Activated naive CD4-positive, alpha-beta T cell treated with Interleukin-2 at 50 U/mL for 16 hours (primary cell): ENCODE measurements at places on chromosomes 16 and 17.

DNA sequence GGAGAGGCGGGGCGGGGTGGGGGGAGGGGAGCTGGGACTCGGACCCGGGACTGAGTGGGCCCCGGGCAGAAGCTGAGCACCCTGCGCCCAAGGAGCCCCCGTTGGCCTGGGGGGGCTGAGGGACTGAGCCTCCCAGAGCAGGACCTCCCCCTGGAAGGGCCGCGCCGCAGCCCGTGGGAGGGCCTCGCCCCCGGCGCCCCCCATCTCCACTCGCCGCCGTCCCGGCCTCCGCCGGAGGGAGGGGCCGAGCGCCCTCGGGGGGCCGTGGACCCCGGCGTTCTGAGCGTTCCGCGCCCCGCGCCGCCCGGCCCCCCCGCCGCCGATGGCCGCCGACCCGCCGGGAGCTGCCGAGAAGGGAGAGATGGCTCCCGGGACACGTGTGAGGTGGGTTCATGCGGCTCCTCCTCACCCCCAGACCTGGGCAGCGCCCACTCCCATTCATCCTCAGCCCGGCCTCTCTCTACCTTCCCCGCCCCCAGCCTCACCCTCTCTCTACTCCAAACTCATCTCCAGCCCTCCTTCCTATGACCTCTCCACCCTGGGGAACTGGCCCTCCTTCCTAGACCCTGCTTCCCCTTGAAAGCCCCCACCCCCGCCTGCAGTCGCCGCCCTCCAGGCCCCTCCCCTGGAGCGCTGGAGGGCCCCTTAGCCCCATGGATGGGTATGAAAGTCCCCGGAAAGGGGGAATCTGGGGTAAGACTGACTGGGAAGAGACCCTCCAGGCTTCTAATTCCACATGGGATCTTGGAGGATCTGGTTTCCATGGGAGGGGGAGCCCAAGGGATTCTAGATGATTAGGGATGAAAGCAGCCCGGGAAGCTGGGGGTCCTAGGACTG lies 922 bp downstream of the FBXL19 start:
- DNase-seq: peak; percentile 20

DNA sequence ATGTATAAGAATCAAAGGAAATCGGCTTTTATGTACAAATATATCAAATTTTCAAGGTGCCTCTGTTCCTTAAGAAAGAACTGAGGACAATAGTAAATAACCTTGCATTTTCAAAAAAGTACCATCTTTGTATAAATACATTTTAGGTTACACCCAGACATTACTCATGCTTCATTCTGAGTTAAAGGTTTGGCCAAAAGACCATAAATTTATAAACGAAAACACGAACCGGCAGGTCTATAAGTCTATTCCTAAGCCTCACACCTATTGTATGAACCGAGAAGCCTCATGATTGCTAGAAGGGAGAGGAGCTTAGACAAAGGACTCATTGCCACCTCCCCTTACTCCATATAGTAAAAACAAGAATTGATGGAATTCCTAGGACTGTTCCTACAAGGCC lies 94.6 kb upstream of the PSMD7 start:
- DNase-seq: no peak

- no peak for DNase-seq
Observed at GRCh38 chr16:65716737-65717700, 595.2 kb upstream of the CDH11 start.

- no peak for DNase-seq
Observed at GRCh38 chr17:67620636-67621035, 97.1 kb upstream of the NOL11 start.

- no peak for DNase-seq
Observed at GRCh38 chr16:58843675-58844074, 109.6 kb upstream of the GOT2 start.

GRCh38 chr16:87657621-87658192 lies 55.4 kb downstream of the JPH3 start:
- no peak for DNase-seq

- peak; percentile 66 for DNase-seq
Observed at GRCh38 chr17:78127239-78127887, 1.2 kb downstream of the TMC6 start.

GRCh38 chr16:1863681-1864460 lies 8.1 kb downstream of the MEIOB start:
- DNase-seq: no peak

GRCh38 chr17:29209073-29209472 lies 28.9 kb upstream of the MYO18A start:
- no peak for DNase-seq

DNA sequence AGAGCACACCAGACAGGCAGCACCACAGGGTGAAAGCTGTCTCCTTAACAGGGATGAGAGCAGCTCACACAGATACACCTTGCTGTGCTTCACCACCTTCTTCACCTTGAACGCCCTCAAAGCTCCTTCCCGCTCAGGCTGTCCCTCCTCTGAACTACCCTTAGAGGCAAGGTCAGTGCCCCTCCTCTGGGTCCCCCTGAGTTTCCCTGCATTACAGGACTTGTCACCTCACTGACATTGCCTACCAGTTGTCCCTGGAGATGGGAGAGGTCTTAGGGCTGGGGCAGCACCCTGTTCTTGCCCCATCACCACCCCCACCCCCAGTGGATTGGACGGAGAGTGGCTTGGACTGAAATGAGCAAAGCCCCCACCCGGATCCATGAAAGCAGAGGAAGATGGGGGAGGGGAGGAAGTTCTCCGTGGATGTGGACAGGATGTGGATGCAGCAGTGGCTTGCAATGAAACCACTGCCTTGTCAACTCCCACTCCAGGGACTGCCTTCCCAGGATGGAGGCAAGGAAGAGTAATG lies 73.2 kb upstream of the CDH5 start:
- no peak for DNase-seq

DNA sequence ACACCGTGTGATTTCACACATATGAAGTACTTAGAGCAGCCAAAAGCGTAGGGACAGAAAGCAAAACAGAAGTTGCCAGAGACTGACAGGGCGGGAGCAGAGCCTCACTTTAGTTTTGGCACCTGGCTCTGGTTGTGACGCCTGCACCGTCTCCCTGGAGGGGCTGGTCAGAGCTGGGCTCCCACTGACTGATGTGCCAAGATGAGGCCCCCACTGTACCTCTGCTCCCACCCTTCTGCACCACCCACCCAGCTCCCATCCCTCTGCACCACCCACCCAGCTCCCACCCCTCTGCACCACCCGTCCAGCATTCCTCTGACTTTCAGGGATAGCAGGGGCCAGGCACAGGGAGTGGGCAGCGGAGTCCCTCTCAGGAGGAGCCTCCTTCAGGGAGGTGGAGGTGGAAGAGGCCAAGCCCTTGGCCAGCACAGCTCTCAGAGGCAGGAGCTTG lies 3.2 kb upstream of the PRSS21 start:
- DNase-seq: no peak

- no peak for DNase-seq
Observed at GRCh38 chr17:80779961-80780380, 211.7 kb upstream of the CHMP6 start.

DNA sequence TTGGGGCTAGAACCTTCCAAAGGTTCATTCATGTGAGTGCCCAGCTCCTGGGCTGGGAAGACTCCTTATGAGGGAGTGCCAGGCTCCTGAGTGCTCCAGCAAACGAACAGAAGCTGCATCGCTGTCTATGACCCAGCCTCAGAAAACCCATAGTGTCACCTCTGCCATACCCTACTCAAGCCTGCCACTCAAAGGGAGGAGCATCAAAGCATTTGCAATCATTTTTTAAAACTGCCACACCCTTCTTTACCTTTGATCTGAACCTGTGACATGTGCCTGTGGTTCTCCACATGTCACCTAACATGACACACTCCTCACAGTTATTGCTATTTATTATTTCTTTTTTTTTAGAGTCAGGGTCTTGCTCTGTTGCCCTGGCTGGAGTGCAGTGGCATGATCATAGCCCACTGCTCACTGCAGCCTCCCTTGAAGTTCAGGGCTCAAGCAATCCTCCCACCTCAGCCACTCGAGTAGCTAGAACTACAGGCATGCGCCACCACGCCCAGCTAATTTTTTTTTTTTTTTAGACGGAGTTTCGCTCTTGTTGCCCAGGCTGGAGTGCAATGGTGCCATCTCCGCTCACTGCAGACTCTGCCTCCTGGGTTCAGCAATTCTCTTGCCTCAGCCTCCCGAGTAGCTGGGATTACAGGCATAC lies 7.3 kb upstream of the KDM8 start:
- DNase-seq: peak; percentile 14

DNA sequence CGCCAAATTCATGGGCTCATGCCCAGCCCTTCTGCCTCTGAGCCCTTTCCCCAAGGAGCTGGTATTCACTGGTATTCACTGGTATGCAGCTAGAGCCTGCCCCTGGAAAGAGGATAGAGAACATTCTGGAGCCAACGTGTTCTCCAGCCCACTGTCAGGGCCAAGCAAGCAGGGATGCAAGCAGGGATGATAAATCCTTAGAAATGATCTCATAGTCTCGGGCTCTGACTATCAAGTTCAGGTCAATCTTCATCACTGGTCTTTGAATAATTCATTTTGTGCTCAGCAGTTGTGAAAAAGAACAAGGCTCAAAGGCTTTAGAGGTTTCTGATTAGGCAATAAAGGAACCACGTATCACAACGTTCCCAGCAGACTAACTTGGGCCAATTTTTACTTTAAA lies 57.3 kb downstream of the CACNG5 start:
- DNase-seq: no peak

DNA sequence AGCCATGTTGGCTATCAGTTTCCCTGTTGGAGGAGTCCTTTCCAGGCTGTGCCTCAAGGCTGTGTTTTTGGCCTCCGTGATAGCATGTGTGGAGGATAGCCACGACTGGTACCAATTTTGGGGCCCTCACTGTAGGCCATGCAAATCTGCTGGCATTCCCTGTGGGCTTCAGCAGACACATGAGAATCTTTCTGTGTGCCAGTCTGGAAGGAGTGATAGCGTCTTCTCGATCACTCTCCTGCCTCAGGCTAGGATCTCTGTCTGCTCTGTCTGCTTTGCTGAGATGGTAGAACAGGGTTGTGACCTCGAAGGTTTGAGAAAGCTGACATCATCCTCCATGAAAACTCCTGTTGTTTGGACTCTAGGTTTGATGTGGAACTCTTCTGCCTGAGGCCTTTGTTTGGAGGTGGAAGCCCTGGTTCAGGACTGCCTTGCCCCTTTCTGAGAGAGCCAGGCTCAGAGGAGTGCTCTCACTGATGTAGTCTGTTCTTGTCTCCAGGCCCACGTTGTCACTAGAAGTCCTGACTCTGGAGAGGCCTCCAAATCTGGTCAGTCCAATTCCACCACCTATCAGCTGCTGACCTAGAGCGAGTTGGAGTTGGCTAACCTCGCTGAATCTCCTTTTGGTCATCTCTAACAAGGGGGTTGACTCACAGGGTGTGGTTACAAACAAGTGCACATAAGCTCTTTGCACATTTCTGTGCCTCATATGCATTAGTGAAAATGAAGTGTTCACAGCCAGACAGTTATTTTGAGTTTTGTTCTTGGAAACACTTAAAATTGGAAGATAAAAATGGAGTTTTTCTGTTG lies 12.1 kb upstream of the EDC4 start:
- DNase-seq: no peak

DNA sequence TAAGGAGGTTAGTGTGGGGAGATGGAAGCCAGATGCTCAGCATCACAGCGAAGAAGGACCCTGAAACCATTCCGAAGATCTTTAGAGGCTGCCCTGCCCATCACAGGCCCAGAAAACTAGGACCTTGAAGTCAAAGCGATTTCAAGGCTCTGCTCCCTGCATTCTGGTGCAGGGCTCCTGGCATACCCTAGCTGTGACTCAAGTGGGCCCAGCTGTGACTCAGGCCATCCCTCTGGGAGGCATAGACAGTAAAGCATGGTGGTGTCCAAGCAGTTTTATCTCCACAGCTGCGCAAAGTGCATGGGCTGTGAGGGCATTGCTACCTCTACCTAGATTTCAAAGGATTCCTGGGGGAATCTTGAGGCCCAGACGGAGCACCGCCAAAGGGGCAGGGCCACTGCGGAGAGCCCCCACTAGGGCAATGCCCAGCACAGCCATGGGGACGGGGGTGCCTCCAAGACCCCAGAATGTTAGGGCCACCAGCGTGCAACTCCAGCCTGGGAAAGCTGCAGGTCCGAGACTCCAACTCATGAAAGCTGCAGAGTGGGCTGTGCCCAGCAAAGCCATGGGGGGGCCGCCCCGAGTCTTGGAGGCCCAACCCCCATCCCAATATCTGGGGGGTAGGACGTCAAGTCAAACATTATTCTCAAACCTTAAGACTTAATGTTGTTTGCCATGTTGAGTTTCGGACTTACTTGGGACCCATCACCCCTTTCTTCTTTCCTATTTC lies 11.7 kb upstream of the ZNF594 start:
- DNase-seq: no peak

DNA sequence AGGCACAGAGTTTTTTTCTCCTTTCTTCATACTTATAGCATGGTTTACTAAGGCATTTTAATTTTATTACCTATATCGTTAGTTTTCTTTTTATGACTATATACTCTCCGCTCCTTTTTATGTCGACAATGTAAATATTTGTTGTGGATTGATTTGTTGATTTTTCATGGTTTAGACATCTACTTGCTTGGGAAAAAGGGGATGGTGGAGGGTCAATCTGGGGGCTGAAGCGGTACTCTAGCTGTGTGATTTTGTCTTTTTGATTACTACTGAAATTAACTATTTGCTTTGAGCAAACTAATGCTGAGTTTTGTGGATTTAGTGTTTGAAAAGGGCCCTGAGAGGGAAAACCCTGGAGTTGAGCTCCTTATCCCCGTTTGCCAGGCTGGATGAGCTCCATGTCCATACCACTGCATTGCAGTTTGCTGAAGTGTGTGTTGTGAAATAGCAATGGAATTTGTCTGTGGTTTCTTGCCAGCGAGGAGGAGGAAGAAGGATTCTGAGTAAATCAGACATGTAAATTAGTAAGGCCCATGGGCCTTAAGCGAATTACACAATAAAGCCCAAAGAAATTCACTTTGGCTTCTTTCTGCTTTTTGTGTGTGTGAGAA lies 72.0 kb downstream of the FTO start:
- DNase-seq: no peak

DNA sequence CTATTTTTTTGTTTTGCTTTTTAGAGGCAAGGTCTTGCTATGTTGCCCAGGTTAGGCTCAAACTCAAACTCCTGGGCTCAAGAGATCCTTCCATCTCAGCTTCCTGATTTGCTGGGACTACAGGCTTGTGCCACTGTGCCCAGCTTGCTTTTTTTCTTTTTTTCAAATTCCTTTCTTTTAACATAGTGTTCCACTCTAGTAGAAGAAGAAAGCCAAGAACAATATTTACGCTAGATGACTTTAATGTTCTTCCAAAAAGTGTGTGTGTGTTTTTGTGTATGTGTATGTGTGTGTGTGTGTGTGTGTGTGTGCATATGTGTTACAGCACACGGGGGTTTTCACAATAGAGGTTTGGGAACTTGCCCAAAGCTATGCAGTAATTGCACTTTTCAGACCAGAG lies 10.7 kb upstream of the UMOD start:
- no peak for DNase-seq

GRCh38 chr17:8126491-8127066 lies 2.7 kb upstream of the HES7 start:
- DNase-seq: peak; percentile 47

DNA sequence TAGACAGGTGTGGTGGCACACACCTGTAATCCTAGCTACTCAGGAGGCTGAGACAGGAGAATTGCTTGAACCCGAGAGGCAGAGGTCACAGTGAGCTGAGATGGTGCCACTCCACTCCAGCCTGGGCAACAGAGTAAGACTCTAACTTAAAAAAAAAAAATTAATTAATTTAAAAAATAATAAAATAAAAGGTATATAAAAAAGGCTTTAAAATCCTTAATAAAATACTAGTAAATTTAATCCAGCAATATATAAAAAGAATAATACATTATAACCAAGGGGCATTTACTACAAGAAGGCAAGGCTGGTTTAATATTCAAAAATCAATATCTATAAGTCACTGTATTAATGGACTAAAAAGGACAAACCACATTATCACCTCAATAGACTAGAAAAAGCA lies 44.8 kb upstream of the MNT start:
- DNase-seq: no peak

- peak; percentile 48 for DNase-seq
Observed at GRCh38 chr17:75517297-75517865, 1.1 kb downstream of the TSEN54 start.
